Astrocyte of the hippocampus (primary cell): ENCODE measurements at places on chromosomes 12 and 14.
A peak's percentile ranks its signal among the peaks of the same experiment; 100 is the strongest.

GRCh38 chr12:16691624-16692023, 85.7 kb upstream of the LMO3 start:
- no peak for DNase-seq

- peak; percentile 73 for DNase-seq
Observed at GRCh38 chr14:74425525-74426201, 347 bp downstream of the SYNDIG1L start.

- no peak for DNase-seq
Observed at GRCh38 chr12:5927732-5928516, 17.1 kb downstream of the ANO2 start.

- no peak for DNase-seq
Observed at GRCh38 chr14:97276573-97276972, 479.4 kb downstream of the VRK1 start.

GRCh38 chr14:68793734-68794129, 865 bp upstream of the ZFP36L1 start:
- no peak for DNase-seq

- no peak for DNase-seq
Observed at GRCh38 chr12:27396216-27396815, 50.2 kb upstream of the SMCO2 start.

DNA sequence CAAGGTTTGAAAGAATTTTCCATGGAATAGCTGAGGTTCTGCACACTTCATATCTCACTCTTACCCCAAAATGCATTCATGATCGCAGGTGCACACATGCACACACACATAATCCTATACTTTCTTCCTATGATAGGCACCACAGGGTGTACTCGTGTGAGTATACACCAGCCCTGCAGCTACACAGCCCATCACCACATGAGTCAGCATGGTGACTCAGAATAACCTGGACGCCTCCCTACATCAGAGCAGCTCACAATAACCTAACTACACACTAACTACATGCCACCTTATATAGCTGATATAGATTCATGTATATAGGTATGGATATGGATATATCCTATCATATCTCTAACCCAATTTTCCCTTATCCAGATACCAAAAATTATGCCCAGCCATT, 850.2 kb upstream of the TMEM132C start:
- DNase-seq, result peak; percentile 18

GRCh38 chr12:38669081-38669480, 236.3 kb downstream of the CPNE8 start:
- DNase-seq, result no peak

GRCh38 chr12:74105434-74105833, 432.2 kb upstream of the ATXN7L3B start:
- peak; percentile 8 for DNase-seq

DNA sequence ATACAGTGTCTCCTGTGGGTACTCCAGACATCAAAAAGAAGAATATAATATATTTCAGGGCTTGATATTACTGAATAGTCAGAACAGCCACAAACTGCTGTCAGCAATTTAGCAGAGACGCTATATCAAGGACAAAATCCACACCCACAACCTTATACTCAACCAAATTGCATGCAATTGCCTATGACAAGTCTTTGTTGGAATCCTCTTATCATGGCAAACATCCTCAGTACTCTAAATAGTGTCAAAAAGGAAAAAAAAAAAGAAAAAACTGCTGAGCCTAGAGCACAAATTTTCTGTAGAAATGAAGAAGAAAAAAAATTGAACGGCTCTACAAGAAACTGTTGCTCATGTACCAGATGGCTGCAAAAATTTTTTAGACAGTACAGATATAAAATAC, 485.7 kb downstream of the TMTC2 start:
- no peak for DNase-seq

GRCh38 chr14:57302883-57303282, 34.1 kb downstream of the AP5M1 start:
- DNase-seq, result no peak

GRCh38 chr14:33309106-33309505, 370.4 kb downstream of the NPAS3 start:
- DNase-seq, result peak; percentile 5

DNA sequence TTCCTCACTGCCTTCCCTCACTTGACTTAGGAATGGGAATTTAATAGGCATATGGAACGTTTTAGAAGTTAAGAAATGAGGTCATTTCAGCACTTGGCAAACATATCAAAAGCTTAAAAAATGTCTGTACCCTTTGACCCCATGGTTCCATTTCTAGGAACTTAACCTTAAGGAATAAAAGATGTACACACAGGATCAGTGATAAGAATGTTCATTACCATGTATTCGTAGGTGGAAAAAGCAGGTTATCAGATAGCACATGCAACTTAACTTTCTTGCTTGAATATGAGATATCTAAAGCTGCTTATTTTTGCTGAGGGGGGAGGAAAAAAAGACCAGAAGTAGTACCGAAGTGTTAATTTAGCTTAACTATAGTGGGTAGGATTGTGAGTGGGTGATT, 57.2 kb downstream of the TTLL5 start:
- DNase-seq, result no peak

GRCh38 chr12:62320054-62320453, 59.9 kb downstream of the USP15 start:
- DNase-seq, result no peak

DNA sequence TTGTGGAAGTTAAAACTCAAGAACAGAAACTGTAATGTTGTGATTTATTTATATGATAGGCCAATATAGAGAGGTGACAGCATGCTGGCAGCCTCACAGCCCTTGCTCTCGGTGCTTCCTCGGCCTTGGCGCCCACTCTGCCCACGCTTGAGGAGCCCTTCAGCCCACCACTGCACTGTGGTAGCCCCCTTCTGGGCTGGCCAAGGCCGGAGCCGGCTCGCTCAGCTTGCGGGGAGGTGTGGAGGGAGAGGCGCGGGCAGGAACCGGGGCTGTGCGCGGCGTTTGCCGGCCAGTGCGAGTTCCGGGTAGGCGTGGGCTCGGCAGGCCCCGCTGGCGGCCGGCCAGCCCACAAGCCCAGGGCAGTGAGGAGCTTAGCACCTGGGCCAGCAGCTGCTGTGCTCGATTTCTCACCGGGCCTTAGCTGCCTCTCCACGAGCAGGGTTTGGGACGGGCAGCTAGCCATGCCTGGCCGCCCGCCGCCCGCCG, 65.8 kb upstream of the SLC8A3 start:
- peak; percentile 69 for DNase-seq
